ENCODE measurements at places on chromosomes 3 and 15. TPM values are rescaled to one million over a fixed set of nuclear protein-coding genes. Genes with fewer than 3 reads are reported as not detected.

The TMC3 gene
- total RNA-seq: not detected

The FBXW12 gene
- total RNA-seq: not detected

The PAQR5 gene
- 4.8 TPM for total RNA-seq

The SEMA7A gene
- 12.7 TPM for total RNA-seq

The TIMMDC1 gene
- total RNA-seq: 64.6 TPM

The ANAPC13 gene
- 104 TPM for total RNA-seq

The CLRN1 gene
- not detected for total RNA-seq

The PLA2G4E gene
- not detected for total RNA-seq

The SLC30A4 gene
- 18.6 TPM for total RNA-seq

The CIB2 gene
- total RNA-seq: 4.1 TPM

The CCDC13 gene
- 0.97 TPM for total RNA-seq
